Stimulated activated CD4-positive, alpha-beta T cell treated with anti-CD3 and anti-CD28 coated beads, Interleukin-15, amount 100 ng/mL, for 1 hour (primary cell): ENCODE measurements at places on chromosomes 5 and 9.

DNA sequence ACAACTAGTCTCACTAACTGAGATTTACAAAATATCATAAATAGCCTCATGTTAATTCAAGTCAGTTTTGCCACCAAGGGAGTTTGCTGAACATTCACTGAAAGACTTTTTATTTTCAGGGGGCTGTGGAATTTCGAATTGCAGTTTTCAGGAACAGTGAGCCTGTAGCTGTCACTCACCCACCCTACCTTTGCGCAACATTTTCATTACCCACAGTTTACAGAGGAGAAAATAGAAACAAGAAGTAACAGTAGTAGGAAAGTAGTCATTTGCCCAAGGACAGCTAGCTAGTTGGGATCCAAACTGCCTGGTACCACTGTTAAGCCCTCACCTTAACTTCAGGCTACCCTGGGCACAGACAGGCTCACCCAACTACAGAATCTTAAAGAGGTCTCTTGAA, 154.1 kb downstream of the ADAMTS12 start:
- DNase-seq, result no peak

- no peak for DNase-seq
Observed at GRCh38 chr5:6398570-6399230, 20.4 kb upstream of the MED10 start.

- no peak for DNase-seq
Observed at GRCh38 chr9:22158927-22159346, 149.8 kb upstream of the CDKN2B start.

GRCh38 chr9:82475584-82476301, 487.2 kb downstream of the SPATA31D1 start:
- no peak for DNase-seq

DNA sequence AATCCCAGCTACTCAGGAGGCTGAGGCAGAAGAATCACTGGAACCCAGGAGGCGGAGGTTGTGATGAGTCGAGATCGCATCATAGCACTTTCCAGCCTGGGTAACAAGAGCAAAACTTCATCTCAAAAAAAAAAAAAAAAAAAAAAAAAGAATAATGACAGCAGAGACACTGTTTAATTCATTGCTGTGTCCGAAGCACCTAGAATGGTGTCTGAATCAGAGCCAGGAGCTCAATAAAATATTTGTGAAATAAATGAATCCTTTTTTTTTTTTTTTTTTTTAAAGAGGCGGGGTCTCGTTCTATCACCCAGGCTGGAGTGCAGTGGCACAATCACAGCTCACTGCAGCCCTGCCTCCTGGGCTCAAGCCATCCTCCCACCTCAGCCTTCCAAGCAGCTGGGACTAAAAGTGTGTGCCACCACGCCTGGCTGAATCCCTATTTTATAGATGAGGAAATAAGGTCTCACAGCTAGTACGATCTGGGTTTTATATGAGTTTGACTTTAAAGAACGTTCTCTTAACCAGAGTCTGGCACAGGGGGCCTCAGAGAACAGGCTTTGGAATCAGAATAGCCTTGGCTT, 47.8 kb downstream of the THOC3 start:
- no peak for DNase-seq

DNA sequence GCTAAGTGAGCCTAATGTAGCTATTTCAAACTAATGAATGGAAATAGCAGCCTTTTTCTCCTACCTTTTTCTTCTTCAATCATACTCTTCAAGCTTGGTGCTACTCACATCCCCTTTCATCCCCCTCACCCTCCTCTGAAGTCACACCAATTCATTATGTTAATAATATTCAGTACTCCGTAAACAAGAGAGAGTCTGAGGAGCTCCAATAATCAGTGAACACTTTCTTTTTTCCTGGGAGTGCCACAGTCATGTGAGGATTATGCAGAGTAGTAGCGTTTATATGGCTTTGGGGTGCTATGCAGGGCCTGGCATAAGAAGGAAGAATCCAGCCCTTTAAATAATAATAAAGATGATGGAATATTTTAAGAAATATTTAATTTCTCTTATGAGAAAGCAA, 354.3 kb upstream of the CTNND2 start:
- no peak for DNase-seq

- no peak for DNase-seq
Observed at GRCh38 chr5:97538912-97539311, 355.9 kb upstream of the RIOK2 start.

GRCh38 chr5:92518318-92518904, 1062.6 kb downstream of the NR2F1-AS1 start:
- DNase-seq, result no peak

- no peak for DNase-seq
Observed at GRCh38 chr5:157290981-157291711, 25.2 kb downstream of the CYFIP2 start.

- no peak for DNase-seq
Observed at GRCh38 chr9:138040446-138041430, 163.2 kb downstream of the CACNA1B start.

- no peak for DNase-seq
Observed at GRCh38 chr5:81400375-81400774, 6.4 kb upstream of the ACOT12 start.

DNA sequence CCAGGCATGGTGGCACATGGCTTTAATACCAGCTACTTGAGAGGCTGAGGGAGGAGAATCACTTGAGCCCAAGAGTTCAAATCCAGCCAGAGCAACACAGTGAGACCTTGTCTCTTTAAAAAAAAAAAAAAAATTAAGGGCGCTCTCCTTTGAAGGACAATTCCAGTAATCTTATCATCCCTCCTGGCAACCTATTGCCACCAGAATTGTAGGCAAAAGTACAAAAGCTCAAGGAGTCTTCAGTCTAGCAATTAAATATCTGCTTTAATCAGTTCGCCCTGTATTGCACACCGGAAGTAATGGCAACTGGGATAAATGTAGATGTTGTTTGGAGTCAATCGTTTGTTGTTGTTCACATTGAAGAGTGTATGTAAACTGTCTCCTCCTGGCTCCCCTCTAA, 7.7 kb downstream of the SNX18 start:
- no peak for DNase-seq

DNA sequence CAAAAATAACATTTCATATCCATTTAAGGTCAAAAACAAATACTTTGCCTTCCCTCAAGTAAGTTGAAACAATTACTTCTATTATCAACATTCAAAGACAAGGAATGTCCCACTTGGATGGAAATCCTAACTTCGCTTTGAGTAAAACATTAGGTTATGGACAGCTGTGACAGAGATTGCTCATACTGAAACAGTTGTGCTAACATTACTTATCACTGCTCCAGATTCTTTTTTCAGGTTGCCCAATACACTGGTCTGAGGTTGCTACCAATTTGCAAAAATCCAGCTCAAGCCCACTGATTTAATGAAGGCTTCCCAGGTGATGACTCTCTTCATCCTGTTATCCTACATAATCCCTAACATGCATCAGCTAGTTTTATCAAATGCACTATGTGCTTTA, 98.3 kb downstream of the UBAP2 start:
- no peak for DNase-seq

DNA sequence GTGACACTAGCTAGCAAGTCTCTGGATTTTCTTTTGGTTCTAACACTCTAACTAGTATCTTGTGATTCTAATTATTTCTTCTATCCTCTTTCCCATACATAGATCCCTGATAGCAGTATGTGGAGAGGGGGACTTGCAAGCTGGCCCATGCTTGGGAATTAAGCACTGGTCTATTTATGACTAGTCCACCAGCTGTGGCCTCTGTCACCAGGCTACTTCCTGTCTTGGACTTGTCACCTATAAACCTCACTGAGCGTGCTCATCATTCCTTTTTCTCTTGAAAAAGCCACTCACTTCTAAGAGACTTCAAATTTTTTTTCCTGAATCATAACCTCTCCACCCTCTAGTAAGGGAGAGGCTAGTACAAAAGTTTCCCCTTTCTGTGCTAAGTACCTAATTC, 32.3 kb upstream of the MAMDC2 start:
- no peak for DNase-seq

DNA sequence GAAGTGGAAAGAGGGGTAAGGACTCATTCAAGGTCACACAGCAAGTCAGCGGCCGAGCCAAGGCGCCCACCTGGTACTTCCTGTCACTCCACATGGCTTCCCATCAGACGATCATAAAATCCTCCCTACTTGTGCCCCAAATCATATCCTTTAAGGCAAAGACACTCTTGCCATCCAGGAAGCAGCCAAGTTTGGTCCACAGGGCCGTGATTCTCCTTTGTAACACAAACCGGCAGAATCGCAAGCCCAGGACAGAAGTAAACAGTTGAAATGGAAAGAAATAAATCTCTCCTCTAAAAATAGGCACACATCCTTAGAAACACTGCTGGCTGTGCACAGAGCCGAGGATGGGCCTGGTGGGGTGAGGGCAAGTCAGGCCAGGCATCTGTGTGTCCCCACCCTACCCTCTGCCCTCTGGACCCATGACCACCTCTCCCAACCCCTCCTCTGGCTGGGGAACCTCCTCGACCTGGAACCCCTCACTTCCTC, 30.5 kb downstream of the TMOD1 start:
- no peak for DNase-seq

- no peak for DNase-seq
Observed at GRCh38 chr5:921456-922435, 29.1 kb downstream of the TRIP13 start.

GRCh38 chr5:143101121-143101520, 302.4 kb downstream of the NR3C1 start:
- DNase-seq, result no peak

GRCh38 chr9:76534026-76534425, 75.0 kb downstream of the GCNT1 start:
- no peak for DNase-seq

- no peak for DNase-seq
Observed at GRCh38 chr9:7130266-7130820, 372.6 kb downstream of the KDM4C start.

DNA sequence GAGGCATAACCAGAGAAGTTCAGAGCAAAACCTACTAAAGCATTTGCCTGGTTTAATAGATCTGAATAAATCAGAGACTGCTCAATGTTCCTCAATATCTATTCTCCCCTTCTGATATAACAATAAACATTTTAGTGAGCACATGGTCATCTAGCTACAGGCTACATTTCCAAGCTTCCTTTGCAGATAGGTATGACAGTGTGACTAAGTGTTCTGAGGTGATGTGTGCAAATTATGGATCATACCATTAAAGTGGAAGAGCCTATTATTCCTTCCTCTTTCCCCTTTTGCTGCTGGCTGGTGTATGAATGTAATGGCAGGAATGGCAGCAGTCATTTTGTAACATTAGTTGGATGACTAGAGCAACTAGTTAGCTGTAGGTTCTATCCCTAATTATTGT, 285.8 kb upstream of the RASA1 start:
- no peak for DNase-seq

DNA sequence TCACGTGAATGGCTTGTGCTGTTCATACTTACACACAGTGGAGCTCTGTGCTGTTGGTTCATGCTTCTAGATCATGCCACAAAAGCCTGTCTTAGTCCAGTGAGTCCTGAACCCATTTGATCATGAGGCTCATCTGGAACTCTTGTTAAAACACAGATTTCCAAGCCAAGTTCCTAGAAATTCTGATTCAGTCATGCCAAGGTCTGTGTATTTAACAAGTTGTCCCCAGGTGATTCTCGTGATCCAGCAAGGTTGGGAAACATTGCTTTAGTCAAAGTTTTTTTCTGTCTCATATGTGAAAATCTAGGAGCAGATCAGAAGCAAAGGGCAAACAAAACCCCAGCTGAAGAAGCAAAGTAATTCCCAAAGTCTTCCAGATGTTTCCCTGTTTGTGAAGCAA, 112.5 kb upstream of the GAS1 start:
- no peak for DNase-seq

GRCh38 chr9:126454215-126454614, 127.6 kb downstream of the MVB12B start:
- no peak for DNase-seq

DNA sequence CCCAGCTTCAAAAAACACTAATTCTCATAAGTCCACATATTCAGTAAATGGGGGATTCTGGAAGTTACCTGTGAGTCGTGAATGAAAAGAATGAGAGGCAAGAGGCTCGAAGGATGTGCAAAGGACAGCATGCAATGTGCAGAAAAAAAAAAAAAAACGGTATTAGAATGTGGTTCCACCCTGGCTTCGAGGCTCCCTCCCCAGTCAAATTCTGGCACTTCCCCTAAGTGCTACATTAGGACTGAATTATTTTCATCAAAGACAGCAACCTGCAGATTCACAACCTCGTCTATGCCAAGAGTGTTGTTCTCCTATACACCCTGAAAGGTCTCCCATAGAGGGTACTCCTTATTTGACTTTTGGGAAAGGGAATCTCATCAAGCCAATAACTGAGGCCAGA, 16.5 kb downstream of the CAPSL start:
- no peak for DNase-seq

DNA sequence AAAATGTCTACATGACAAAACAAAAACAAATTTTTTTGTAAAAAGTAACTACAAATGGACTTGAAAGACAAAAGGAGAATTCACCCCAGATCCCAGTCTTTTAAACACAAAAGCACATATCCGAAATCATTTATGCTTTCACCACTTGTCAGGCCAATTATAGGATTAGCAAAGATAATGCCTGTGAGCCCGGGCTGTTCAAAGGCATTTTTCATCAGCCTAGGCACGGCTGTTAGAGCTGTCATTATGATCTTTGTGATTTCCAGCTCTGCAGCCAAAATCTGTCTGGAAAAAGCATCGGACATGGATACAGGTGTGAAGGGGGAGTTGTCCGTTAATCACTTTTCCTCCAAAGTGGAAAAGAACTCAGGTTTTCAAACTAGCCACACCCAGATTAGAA, 23.6 kb upstream of the RAB14 start:
- DNase-seq, result no peak

DNA sequence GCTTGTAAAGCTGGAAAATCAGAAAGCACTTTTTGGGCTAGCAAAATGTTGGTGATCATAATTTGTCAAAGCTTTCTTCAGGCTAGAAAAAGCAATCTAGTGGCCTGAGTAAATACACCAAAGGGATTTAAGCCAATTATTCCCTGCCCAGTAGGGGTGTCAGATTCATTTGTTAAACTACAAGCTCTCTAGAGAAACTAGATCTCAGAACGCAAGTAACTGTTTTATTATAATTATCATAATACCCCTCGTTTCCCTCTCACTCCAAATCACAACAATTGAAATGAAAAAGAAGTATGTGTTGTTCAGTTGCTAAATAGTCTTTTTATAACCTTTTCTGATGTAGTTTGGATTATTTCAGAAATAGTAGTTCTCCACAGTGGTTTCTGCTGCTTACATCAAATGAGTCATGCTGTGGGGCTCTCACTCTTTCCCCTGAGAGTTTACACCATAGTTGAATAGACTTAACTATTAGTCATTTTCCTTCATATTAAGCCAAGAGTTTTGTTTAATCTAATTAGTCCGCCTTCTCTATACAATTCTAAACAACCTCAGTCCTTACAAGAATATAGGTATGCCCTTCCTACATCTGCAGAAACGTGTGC, 918.6 kb upstream of the DMAC1 start:
- DNase-seq, result no peak

GRCh38 chr9:122822938-122823337, 5.5 kb downstream of the PDCL start:
- DNase-seq, result no peak
